ENCODE measurements at places on chromosomes 12 and 14.
A peak's percentile ranks its signal among the peaks of the same experiment; 100 is the strongest.

- DNase-seq: peak; percentile 7
Measured at GRCh38 chr14:57189070-57189469, 79.6 kb downstream of the EXOC5 start.

GRCh38 chr12:6405963-6406362, 22.0 kb downstream of the LTBR start:
- no peak for DNase-seq

DNA sequence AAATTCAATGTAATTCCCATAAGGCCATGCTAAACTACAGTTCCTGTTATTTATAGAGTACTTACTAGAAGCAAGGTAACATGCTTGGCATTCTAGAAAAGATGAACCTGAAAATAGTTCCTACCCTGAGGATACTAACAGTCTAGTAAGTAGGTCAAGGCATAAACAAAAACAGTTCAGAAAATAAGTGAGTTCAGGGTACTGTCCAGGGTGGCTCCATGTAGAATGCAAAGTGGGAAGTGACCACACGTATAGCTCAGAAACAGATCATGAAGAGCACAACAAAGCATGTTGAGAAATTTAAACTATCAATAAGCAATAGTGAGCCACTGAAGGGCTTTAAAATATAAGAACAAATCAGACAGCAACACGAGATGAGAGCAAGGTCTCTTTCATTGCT, 2.3 kb downstream of the TMED10 start:
- no peak for DNase-seq

GRCh38 chr12:80704420-80704819, 3.0 kb upstream of the MYF6 start:
- no peak for DNase-seq

DNA sequence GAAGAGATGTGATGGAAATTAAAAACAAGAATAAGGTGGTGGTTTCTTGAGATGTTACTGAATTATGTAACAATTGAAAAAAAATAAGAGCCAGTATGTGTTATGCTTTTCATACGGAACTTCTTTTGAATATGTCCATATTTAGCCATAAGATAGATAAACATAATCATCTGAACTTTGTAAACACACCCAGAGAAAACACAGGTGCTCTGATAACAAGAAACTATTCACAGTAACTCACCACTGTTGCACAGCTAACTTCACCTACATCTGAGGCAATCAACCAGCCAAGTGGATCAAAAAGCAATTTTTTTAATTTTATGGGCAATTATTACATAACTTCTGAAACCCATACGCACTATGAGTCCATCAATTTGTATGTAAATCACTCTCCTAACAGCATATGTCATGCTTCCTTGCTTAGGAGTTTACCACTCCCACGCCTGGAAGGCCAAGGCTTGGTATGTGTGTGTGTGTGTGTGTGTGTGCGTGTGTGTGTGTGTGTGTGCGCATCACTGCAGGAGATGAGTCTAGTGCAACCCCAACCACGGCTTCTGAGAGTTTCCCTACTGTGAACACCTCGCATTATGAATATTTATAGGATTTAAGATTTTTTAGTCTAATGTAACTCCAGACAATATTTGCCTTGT, 443.4 kb downstream of the BCAT1 start:
- DNase-seq: no peak
